Anterior cingulate cortex (tissue), 58 donors: ENCODE measurements at places on chromosomes 12 and 14.

GRCh38 chr12:64440100-64440499 is 11.8 kb upstream of the TBK1 start:
- DNase-seq: no peak

DNA sequence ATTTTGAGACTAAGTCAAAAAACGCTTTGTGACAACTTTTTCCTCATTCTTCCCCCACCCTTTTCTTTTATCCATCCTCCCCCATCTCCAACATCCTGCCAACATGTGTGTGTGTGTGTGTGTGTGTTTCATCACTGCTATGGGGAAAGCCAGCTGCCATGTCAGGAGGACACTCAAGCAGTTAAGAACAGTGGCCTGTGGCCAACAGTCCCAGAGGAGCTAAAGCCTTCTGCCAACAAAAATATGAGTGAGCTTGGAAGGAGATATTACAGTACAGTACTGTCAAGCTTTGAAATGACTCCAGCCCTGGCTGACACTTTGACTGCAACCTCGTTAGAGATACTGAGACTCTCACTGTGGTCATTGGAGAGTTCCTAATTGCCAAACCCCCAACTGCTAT is 5.0 kb upstream of the CSRP2 start:
- no peak for DNase-seq

DNA sequence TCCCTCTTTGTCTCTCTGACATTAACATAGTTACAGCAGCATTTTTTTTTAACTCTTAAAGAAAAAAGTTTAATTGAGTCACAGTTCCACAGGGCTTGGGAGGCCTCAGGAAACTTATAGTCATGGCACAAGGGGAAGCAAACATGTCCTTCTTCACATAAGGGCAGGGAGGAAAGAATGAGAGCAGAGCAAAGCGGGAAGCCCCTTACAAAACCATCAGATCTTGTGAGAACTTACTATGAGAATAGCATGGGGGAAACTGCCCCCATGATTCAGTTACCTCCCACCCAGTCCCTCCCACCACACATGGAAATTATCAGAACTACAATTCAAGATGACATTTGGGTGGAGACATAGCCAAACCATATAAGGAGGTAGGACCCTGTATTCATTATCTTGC is 96.2 kb downstream of the PLBD1 start:
- no peak for DNase-seq

DNA sequence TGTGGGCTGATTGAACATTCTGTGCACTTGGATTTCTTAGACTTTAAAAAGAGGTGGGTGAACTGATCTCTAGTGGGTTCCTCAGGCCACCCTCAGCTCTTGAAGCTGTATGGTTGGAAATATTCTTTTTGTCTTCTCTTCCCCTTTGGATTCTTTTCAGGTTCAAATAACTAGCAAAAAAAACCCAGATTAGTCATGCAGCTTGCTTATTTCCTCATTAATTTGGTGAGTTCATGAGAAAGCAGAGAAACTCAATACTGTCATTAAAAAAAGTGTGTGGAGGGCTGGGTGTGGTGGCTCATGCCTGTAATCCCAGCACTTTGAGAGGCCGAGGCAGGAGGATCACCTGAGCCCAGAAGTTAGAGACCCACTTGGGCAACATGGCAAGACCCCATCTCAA is 183.4 kb downstream of the ESR2 start:
- no peak for DNase-seq

DNA sequence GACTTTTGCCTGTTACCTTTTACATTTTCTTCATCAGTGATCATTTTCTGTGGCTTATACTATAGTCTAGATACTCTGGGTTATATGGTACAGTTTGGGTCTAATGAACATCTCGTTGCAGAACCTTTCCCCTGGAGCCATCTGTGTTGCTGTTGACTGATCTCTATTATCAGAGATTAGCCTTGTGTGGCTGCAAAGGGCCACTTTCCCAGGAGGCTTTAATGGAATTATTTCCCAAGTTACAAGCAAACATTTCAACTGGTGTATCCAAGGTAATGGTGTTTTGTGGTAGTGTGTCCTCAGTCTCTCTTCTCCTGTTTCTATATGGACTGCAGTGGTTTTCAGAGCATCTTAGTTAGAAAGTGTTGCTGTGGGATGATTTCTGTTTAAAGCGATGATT is 25.9 kb downstream of the UTP20 start:
- no peak for DNase-seq

GRCh38 chr14:103078420-103078749 is 5.6 kb upstream of the LBHD2 start:
- DNase-seq: peak; percentile 55

GRCh38 chr12:49895773-49896172 is 7.9 kb downstream of the FAIM2 start:
- no peak for DNase-seq
